Glutamatergic neuron (in vitro differentiated cells): ENCODE measurements at places on chromosomes 6 and 20.
A peak's percentile ranks its signal among the peaks of the same experiment; 100 is the strongest.

GRCh38 chr6:165451838-165452237, 142.4 kb upstream of the C6orf118 start:
- DNase-seq = no peak

GRCh38 chr20:13139459-13140150, 81.5 kb upstream of the ISM1 start:
- DNase-seq = no peak

- no peak for DNase-seq
Measured at GRCh38 chr6:30152016-30152673, 8.9 kb downstream of the TRIM10 start.

DNA sequence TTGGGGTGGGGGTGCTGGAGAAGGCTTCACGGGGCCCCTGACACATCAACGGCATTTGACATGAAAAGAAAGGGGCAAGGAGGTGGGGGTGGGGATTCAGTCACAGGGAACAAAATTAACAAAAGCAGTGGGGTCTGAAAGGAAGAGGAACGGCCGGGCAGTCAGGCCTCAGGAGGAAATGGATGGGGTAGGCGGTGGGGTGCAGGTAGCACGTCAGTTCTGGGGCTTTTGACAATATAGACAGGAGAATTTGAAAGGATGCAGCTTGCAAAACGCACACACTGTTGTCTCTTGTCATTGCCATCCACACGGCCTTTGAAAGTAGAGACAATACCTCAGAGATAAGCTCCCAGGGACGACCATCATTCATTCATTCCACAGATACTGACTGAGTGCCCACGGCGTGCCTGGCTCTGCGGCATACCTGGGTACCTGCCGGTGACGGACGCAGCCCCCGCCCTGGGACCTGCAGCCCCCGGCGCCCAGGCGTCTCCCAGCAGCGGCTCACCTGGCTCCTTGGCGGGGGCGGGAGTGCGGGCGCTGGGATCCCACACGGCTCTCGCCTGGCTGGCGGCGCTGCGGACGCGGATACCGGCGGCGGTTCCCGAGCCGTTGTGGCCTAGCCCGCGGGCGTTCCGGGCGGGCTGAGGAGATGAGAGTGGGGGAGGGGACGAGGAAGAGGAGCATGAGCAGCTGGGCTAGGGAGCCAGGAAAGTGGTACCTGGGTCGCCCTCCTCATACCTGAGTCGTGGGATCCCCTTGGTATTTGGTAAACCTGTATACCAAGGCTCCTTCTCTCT, at the start of gene SLC26A8:
Gene SLC26A8 (minus strand): TSS at position 646 of the 800 bp plus-strand sequence. CDS start 4,934 bp downstream, outside the sequence.
- peak; percentile 44 for DNase-seq

DNA sequence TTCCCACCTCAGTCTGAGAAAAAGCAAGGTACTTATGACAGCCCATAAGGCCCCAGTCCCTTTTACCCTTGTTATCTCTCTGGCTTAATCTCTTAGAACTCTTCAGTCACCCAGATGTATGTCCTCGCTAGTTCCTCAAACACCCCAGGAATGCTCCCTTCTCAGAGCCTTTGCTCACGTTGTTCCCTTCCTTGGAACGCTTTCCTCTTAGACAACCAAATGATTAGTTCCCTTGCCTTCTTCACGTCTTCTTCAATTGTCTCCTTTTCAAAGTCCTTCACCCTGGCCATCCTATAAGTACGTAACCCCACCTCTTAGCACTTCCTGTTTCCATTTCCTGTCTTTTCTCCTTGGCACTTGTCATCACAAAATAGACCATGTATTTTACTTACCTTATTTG, 1.1 kb upstream of the APOBEC2 start:
- no peak for DNase-seq

DNA sequence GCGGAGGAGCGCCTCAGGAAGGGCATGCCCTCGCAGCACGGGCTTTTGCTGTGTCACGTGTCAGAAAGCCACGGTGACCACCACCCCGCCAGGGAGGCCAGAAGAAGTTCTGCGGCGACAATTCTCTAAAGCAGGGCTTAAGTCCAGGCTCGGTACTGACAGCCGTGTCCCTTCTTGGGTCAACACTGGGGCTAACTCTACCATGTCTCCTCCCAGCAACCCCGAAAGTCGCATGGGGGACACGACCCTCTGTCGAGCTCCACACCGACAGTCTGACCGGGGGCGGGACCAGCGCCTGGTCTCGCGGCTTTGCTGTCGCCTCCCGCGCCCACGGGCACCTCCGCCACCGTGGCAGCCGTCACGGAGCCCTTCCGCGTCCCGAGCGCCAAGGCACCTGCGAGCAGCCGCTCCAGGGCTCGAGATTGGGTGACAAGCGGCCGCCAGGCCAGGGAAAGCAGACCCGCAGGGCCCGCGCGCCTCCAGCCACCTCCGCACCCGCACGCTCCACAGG, 534 bp downstream of the NANP start:
- DNase-seq = peak; percentile 49

GRCh38 chr20:44087857-44088120, 99.2 kb downstream of the JPH2 start:
- no peak for DNase-seq

- no peak for DNase-seq
Measured at GRCh38 chr20:46040902-46041535, 12.0 kb downstream of the SLC12A5 start.
